NCI-H748 treated with DMSO at 0.1 percent for 48 hours (cell line): ENCODE measurements at places on chromosomes 4 and X.

GRCh38 chr4:154660052-154660451 is 47.6 kb upstream of the FGG start:
- DNase-seq, result no peak

GRCh38 chr4:18109676-18110075 is 88.1 kb upstream of the LCORL start:
- DNase-seq, result no peak

GRCh38 chr4:20544645-20545044 is 155.6 kb upstream of the PACRGL start:
- DNase-seq, result peak; percentile 4

DNA sequence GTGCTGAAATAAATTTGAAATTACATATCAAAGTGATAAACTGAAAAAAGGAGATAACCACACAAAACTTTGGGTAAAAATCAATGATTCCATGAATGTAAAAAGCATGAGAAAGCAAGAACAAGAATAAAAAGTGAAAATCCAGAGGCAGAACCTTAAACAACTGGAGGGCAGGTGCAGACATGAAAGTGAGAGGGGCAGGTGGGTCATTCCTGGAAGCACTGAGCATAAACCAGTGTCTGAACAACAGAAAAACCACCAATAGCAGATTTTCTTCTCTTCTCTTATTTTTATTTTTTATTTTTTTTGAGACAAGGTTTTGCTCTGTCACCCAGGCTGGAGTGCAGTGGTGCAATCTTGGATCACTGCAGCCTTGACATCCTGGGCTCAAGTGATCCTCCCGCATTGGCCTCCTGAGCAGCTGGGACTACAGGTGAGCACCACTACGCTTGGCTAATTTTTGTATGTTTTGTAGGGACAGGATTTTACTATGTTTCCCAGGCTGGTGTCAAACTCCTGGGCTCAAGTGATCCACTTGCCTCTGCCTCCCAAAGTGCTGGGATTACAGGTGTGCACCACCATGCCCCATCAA is 46.8 kb upstream of the GPR78 start:
- DNase-seq, result no peak

GRCh38 chr4:145938618-145939440 is at the start of gene ZNF827:
Gene ZNF827, minus strand, starts transcription at chr4:145938823. Its CDS starts 416 bp downstream, at chr4:145938407.
- peak; percentile 28 for DNase-seq
